NCI-H1048 (cell line): ENCODE measurements at places on chromosomes 11 and 22.

DNA sequence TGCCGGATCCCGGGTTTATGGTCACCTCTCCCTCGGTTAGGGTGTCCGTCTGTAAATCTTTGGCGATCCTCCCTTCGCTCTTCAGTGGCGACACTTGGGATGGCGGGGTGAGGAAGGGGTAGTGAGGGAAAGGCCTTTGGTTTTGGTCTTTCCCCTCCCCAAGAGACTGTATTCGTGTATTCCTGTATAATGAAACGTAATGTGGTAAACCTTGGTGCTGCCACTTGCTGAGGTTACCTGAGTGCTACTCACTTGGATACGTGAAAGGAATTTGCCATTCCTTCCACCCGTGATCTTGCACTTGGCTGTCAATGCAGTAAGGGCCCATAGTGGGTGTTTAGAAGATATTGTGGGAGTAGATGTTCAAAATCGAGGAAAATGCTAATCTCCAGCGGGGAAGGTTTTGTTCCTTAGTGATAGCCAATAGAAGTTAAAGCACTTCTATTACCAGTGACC lies 578 bp upstream of the NUP160 start:
- DNase-seq: no peak

GRCh38 chr22:39422101-39422500 lies 22.5 kb downstream of the TAB1 start:
- no peak for DNase-seq

DNA sequence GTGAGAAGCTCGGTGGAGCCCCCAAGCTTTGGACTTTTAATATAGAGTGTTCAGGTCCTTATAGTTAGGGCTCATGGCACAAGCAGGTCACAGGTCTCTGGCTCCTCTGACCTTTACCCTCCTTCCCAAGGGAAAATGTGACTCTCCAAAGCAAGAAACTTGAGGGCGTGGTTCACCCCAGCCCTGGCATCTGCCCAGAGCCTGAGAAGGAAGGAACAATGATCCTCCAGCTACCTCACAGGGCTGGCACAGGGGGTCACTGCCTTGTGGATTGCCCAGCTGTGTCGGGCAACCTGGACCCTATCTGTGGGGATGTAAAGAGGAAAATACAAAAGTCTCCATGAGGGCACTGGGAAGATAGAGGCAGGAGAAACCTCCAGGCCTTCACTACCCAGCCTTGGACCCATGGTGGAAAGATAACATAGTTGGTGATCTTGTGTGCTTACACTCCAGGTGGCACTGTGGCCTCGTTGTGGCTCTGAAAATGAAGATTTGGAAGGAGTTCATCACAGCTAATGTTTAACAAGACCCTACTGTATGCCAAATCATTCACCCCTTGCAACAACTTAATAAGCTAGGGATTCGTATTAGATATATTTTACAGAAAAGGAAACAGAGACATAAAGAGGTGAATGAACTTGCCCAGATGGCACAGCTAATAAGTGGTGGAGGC lies 3.8 kb upstream of the ZNF195 start:
- no peak for DNase-seq

DNA sequence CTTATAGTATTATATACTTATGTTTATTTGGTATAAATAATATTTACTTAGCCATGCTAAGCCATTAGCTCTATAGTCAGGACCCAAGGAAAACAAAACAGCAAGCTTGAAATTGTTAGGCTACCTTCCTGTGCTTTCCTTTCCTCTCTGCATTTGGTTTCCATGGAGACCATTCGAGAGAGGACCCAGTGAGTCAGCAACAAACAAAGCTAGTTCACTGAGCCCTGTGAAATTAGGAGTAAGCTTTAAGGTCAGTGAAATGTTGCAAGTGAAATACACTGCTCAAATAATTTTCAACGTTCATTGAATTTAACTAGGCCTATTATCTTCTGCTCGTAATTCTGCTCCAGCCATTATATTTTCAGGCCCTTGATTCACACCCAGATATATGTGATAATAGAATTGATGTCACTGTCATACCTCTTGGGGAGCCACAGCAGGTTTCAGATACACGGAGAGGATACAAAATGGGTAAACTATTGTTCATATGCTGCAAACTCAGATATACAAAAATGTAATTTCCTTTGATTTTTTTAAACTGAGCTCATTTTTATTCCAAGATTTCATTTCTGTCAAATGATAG lies 9.1 kb upstream of the OR10D3 start:
- no peak for DNase-seq

GRCh38 chr22:48644997-48645396 lies 1182.7 kb downstream of the BRD1 start:
- no peak for DNase-seq

DNA sequence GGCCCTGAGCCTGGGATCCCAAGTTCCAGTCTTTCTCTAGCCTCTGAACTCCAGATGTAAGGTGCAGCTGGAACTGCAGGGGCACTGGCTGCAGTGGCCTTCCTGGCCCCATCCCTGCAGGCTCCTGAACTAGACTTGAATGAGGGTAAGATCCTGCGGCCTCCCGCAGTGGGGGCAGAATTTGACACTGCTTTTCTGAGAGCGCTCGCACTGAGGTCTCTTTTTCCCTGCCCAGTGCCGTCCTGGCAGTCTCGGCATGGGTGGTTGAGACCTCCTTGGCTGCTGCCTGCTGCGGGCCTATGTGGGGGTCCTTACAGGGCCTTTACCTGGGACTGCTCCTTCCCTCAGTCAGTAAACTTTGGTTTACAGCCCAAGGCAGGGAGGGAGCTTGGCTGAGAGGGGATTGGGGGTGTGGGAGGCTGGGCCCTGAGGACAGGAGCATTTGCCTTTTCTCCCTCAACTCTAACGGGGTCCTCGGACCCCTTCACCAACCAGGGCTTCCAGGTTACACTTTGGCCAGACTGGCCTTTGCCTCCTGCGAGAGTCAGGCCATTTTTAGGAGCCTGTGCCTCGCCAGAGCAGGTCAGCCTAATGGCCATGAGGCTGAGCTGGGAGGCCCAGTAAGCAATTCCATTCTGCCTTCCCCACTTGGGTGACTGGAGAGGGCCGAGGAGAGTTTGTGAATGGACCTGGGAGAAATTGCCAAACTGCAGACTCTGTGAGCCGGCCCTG lies 35.4 kb downstream of the FAM83F start:
- no peak for DNase-seq

GRCh38 chr22:22235558-22235957 lies 9.0 kb upstream of the VPREB1 start:
- no peak for DNase-seq

DNA sequence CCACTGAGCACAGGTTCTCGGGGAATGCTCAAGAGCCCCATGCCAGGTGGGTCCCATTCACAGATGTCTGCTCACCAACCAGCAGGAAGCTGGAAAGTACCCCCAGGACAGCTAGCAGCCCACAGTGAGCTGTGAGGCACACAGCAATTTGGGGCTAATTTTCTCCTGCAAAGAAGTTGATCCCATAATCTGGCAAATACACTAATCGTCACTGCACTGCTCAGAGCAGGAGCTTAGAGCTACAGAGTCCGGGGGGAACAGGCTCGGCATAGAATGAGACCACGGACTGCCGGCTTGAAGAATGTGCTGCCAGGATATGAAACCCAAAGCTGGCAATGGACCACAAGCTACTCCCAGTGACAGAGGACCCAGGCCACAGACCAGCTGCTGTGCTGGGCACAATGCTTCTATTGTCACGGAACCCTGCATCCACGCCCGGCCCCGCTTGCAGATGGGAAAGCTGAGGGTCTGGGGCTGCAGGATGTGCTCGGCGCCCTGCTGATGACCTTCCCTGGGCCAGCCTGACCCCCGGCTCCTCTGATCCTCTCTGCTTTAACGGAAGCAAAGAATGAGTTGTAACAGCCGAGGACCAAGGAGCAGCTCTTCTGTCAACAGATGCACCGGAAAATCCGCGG lies 239.7 kb downstream of the CTTN start:
- DNase-seq: no peak

DNA sequence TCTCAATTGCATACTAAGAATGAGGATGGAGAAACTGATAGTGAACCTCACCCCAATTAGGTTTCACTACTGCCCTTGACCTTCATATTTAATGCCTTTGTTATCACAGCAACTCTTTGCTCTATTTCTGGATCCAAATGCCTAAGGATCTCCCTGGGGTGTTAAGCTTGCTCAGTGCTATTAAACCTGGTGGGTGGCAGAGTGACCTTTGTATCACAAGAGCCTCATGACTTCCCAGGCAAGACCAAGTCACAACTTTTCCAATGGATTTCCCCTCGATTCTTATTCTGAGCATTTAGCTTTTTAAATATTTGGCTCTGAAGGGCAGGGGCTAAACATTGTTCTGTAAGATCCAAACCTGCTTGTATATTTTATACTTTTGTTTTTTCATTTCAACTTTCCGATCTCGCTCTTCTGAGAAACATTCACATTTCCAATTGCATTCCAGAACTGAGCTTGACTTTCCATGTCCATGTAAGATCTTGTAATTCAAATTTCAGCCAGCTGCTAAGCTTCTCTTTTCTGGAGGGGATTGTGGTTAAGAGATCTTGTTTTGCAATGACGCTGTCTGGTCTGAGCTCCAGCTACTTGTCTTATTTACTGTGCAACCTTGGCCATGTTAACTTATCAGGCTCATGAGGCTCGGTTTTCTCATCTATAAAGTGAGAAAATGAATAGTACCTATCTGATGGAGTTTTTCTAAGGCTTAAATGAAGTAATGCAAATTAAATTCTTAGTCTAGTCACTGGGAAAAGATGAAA lies 6.4 kb upstream of the EHF start:
- DNase-seq: no peak

DNA sequence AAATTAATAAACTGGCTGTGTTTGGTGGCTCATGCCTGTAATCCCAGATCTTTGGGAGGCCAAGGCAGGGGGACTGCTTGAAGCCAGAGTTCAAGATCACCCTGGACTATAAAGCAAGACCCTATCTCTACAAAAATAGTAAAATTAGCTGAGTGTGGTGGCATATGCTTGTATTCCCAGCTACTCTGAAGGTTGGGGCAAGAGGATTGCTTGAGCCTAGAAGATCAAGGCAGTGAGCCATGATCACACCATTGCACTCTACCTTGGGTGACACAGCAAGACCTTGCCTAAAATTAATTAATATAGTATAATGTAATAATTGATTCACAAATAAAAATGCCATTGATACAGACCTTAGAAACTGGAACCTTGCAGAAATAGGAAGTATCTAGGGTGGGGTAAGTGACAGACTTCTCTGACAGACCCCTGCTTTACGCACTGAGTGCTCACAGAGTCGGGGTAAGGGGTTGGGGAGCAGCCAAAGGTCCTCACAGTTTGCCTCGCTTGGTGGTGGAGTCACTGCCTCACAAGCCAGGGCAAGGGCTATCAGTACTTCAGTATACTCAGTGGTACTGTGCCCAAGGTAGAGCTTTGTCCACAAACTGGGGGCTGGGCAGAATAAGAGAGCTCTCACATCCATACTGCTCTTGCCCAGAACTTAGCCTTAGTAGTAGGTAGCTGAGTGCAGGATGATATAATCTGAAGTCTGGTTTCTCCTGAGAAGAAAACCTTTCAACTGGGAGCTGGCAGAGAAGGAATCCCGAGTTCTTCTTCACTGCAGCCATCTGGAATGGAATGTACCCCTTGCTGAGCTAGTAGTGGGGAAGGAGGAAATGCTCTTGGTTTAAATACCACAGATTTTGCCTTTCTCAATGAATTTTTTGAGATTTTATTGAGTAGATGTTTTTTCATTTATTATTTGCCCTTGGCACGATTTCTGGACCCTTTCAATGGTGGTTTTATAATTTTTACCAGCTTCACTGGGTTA lies 65.5 kb downstream of the EMSY start:
- DNase-seq: no peak

DNA sequence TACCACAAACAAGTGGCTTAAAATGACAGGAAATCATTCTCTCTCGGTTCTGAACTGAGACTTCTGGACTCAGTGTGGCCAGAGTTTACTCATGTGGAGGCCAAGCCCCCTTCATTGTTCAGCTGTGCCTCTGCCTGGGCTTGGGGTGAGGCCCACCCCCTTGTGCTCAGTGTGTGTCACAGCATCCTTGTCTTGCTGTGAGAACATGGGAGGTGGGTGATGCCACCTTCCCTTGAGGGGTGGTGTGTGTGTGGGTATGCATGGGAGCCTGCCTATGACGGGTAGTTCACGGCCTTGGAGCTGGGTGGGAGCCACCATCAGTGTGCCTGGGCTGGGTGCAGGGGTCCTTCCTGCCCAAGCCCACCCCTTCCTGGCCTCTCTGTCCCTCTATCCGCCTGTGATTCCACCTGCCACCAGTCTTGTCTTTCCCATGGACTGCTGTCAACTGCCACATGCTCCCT lies 101.7 kb downstream of the MORC2 start:
- no peak for DNase-seq

DNA sequence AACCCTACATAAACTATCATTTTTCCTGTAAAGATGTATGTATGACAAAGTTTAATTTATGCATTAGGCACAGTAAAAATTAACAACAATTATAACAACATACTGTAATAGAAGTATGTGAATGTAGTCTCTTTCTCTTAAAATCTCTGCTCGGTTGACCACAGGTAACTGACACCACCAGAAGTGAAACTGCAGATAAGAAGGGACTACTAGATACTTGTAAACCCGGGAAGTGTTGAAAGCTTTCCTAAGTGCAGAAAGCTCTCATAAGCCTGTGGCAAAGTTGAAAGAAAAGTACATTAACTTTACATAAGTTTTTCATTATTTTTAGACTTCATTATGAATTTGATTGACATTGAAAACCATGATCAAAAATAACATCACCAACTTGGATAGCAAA lies 1173.3 kb downstream of the LRRC4C start:
- no peak for DNase-seq

GRCh38 chr22:35470903-35471321 lies 69.7 kb upstream of the RASD2 start:
- DNase-seq: no peak

DNA sequence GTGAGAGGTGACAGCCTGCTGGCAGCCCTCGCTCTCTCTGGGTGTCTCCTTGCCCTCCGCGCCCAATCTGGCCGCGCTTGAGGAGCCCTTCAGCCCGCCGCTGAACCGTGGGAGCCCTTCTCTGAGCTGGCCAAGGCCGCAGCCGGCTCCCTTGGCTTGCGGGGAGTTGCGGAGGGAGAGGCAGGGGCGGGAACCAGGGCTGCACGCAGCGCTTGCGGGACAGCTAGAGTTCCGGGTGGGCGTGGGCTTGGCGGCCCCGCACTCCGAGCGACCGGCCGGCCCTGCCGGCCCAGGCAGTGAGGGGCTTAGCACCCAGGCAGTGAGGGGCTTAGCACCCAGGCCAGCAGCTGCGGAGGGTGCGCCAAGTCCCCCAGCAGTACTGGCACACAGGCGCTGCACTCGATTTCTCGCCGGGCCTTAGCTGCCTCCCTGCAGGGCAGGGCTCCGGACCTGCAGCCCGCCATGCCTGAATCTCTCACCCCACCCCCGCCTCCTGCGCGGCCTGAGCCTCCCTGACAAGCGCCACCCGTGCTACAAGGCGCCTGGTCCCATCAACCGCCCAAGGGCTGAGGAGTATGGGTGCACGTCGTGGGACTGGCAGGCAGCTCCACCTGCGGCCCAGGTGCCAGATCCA lies 1526.1 kb downstream of the FAM181B start:
- no peak for DNase-seq
